Mesenchymal stem cell (in vitro differentiated cells and primary cell): ENCODE measurements at places on chromosomes 4 and X.

DNA sequence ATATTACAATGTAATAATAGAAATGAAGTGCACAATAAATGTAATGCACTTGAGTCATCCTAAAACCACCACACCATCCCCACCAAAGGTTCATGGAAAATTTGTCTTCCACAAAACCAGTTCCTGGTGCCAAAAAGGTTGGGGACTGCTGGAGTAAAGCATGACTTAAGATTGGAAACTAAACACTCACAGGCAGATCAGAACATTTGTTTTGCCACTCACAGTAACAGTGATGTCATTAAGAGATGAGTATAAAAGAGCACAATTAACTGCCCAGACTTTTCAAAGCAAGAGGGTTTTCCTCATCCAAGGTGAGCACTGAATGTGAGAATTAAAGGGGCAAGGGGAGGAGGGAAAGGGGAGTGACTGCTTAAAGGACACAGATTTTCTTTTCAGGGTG, 35.6 kb downstream of the MAP7D3 start:
- peak; percentile 52 for DNase-seq

- DNase-seq = no peak
Observed at GRCh38 chr4:10354225-10354624, 103.0 kb downstream of the ZNF518B start.

- no peak for DNase-seq
Observed at GRCh38 chr4:34718576-34719245, 1525.6 kb downstream of the ARAP2 start.

DNA sequence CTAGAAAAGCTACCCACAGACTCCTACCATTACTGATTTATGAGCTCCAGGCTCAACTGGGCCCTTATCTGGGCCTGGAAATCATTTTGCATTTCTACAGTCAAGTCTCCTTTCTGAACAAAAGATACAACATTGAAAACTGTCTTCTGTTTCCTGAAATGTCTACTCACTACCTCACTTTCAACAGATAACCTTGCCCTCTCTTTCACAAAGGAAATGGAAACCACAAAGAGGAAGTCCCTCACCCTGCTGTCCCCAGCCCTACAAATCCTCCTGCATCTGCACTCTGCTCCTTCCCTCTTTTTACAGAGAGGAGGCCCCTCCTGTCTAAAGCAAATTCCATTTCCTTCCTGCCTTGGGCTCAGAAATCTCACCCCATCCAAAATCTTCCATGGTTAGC, 24.8 kb upstream of the CYBB start:
- no peak for DNase-seq
